ENCODE measurements at places on chromosomes 7 and 10.

DNA sequence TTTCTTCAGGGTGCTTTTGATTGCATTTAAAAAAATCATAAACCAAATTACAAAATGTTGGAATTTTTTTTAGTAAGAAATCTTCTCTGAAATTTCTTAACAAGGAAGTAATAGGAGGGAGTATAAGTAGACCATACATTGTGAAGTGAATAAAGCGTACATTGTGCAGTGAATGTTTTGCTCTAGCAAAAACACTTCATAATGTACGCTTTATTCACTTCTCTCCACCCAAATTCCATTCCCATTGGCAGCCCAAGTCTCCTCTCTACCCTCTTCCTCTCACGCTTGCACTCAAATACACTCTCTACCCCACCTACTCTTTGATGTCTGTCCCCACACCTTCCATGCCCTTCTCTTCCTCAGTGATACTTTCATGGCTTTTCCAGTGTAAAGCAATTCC, 241.0 kb downstream of the PPP1R3A start:
- H3K36me3 ChIP-seq, result no peaks in the 10 kb centered on the region
- no peak overlapping the region for H3K27ac ChIP-seq

- no peaks in the 10 kb centered on the region for H3K36me3 ChIP-seq
- H3K27me3 ChIP-seq, result no peaks in the 10 kb centered on the region
- H3K27ac ChIP-seq, result no peak overlapping the region
- no peak overlapping the region for H3K4me3 ChIP-seq
Observed at GRCh38 chr7:42351316-42351935, 114.4 kb upstream of the GLI3 start.

GRCh38 chr7:122255454-122255853, 49.1 kb downstream of the FEZF1 start:
- no peaks in the 10 kb centered on the region for H3K27me3 ChIP-seq
- H3K4me3 ChIP-seq, result no peak overlapping the region
- no peak overlapping the region for H3K27ac ChIP-seq
- no peaks in the 10 kb centered on the region for H3K36me3 ChIP-seq

- H3K4me1 ChIP-seq, result peaks cover 37% of the 10 kb centered on the region
- no peak overlapping the region for H3K4me3 ChIP-seq
- no peaks in the 10 kb centered on the region for H3K36me3 ChIP-seq
- H3K27me3 ChIP-seq, result no peaks in the 10 kb centered on the region
Observed at GRCh38 chr10:34802692-34803091, 12.4 kb downstream of the PARD3 start.

DNA sequence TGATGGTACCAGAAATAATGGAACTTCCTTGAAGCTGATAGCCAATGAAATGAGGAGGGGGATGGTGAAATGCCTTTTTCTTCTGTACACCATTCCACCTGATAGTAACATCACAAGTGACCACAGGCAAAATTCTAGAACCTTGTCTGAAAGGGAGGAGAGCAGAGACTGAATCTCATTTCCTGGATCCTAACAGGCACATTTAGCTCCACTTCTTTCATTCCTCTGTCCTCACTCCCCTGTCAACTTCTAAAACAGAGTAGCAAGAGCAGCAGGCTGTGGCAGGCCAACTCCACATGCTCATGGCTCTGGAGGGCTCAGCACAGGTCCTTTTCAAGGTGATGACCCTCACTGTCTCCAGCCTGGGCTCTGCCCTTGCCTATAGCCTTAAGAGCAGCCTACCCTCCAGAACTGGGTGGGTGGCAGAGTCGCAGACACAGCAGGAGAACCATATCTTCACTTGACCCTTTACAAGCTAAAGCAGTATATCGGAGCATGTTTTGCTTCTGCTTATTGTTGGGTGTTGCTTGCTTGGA, at the start of gene LRRC18:
TSS of gene LRRC18 (minus strand) at position 51 of the 536 bp plus-strand sequence. CDS start 25,685 bp downstream, outside the sequence.
- no peaks in the 10 kb centered on the region for H3K4me1 ChIP-seq
- H3K4me3 ChIP-seq, result no peak within 1 kb of the TSS
- no peaks in the 10 kb centered on the region for H3K36me3 ChIP-seq
